ENCODE measurements at places on chromosomes 3 and 15.

DNA sequence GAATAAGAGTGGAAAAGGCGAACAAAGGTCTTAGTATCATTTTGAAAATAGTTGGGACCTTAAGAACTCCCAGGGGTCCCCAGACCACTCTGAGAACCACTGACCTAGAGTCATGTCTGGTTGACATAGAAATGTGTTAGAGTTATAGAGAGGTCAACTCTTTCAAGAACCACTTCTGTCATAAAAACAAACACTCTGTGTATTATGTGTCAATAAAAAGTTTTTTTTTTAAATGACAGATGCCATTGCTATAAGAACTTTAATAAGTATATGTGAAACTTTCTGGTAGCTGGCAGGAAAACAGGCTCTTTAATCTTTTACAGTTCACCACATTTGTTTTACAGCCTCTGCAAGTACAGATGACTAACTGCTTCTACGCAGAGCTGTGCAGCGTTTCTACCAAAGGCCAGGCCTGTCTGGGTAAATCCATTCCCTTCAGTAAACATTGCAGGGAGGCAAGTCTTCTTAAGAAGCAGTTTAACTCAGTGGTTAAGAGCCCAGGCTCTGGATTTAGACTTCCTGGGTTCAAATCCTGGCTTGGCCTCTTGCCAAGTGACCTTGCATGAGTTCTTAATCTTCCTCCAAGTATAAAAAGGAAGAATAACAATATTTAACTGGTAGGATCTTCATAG, 56.6 kb downstream of the RFTN1 start:
- no peak for DNase-seq

- DNase-seq = no peak
These were observed 605.4 kb downstream of the FGF12 start for GRCh38 chr3:192121923-192122322.

DNA sequence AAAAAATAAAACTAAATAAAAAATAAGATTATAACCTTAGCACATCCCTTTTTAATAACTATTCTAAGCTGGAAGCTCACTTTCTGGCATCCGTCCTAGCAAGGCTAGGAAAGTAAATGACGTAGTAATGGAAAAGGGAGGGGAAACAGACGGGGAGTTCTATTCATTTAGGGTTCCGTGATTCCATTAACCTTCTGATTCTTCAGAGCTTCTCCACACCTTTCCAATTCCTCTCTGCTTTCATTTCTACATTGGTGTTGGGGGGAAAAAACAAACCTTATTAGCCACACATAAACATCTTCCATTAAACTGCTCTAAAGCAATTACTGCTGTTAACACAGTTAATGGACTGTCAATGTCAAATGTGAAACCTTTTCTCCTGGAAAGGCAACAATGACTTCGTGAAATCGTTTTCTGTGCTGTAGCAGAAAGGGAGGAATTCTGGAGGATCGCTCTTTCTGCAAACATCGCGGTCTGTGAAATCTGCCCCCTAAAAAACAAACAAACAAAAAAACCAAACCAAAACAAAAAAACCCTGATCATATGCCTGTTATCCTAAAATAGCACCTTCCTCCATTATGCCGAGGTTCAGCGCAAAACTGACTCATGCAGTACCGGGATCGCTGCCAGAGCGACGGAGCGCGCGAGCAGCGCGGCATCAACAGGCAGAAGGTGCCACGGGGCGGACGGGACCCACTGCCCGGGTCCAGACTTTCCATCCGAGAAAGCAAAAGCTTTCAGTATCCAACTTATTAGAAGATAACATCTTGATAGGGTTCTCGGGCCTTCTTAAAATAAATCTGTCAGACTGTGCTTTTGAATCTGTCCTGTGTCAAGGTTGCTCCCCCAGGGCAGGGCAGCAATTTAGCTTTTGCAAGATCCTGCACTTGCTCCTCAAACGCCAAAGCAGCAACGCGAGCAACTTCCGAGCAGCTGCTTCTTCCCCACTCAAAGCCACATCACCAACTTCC, 156.2 kb downstream of the FGF12 start:
- DNase-seq = peak; percentile 3

DNA sequence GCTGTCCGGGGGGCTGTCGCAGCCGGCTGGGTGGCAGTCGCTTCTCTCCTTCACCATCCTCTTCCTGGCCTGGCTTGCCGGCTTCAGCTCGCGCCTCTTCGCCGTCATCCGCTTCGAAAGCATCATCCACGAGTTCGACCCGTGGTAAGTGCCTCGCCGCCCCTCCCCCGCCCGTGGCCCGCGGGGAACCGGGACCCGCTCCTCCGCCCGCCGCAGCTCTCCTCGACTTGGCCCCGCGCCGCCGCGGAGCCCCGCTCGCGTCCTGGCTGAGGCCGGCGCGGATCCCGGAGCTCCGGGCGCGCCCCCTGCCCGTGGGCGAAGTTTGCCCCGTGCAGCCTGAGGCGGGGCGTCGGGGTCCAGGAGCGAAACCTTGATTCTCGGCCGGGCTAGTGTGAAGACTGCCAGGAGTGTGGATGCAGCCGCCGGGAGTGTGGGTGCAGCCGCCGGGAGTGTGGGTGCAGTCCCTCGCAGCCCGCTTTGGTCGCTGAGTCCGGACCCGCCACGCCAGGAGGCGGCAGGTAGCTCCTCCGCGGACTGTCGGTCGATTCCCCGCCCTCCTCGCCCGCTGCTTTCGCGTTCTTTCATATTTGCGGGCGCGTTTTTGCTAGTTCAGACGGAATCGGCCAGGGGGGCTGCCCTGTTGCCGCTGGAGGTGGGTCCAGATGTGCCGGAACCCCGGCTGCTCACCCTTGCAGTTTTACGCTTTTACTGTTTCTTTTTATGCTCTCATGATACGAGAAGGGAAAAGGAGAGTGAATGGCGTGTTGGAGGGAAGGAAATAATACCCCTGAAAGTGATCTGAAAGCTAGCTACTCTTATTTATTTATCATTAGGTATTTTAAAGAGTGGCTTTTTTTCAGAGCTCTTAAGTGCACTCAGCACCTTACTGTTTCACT, 692 bp downstream of the STT3B start:
- peak; percentile 55 for DNase-seq

- no peak for DNase-seq
These were observed 29.7 kb downstream of the ACSBG1 start for GRCh38 chr15:78204351-78205309.

DNA sequence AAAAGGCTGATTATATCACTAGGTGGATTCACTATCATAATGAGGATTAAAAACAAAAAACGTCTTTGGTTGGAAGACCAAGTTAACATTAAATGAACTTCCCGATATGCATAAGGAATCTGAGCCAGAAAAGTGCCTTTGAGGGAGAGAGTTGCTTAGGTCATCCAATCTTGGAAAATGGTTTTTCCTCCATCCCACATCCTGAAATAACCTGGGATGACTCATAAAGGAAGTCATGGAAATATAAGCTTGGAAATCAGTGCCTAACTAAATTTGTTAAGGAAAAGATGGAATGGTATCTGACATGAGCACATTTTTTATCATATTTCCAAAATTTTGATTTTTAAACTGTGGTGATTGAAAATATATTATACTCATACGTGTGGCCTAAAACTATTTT, 66.0 kb downstream of the KBTBD8 start:
- DNase-seq = no peak

DNA sequence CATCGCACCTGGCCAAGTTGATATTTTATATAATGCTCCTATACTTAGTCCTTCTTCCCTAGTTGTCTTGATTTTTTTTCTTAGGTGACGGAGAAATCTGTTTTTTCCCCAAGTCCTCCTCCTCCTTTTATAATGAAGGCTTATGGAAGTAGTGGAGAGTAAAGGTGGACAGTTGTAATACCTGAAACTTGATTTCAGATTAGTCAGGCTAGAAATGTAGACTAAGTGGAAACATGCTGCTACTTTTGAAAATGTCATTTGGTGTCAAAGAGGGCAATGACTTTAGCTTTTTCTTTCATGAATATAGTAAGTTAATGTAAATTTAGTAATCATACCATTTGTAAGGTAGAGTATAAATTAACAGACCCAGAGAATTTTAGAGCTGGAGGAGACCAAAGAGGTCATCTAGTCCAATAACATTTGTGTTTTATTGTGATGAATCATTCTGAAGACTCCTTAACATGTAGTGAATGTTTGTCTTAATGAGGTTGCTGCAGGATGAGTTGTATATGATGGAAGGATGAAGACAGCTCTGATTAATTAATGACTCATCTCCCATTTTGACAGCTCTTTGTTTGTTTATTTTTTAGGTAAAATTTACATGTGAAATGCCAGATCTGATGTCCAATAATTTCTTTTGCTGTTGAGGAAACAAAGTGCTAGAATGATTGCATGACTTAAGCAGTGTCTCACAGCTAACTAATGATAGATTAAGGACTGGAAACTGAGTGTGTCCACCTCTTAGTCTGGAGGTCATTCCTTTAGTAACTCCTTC, 8.7 kb downstream of the CTDSPL2 start:
- DNase-seq = no peak

DNA sequence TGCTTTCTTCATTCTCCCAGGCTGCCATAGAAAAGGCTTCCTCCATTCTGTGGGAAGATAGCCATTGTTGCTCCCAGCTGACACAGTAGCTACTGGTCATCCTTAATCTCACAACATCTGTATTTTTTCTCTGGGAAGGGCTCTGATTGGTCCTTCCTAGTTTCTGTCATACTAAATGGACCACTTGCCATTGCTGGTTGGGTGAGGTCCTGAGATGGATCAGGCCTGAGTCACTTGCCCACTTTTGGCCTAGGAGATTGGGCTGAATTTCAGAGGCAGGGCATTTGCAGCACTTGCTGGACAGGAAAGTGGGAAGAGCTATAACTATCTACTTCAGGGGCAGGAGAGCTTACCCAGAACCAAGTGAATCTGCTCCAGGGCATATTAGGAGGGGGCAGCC, 106.5 kb upstream of the PROK2 start:
- no peak for DNase-seq

GRCh38 chr15:49379996-49380395, 43.0 kb upstream of the FGF7 start:
- peak; percentile 54 for DNase-seq

DNA sequence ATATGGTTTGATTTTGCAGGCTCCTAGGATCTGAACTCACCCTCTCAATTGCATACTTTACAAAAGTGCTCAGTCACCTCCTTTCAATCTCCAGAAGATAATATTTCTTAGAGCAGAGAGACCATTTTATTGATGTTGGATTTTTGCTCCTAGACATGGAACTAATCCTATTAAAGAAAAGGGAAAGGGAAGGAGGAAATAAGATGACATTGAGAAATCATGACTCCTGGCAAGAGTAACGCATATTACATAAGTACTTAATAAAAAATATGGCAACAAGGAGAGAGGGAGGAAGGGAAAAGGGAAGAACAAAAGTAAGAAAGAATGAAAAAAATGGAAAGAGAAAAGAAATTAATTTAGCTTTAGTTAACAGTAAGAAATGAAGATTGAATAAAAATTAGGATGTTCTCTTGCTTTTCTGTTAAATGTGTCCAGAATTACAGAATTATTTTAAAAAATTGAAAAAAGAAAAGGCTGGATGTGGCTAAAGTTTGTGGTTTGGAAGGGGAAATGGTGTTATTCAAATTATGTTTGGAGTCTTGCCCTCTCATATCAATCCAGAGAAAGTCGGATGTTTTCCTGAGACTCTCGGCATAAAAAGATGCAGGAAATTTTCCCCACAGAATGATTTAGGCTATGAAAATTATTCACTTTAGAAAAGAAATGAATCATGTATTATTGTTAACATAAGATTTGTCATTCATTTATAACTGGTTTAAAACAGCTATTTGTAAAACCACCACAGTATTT, 474.0 kb downstream of the FGF12 start:
- no peak for DNase-seq

GRCh38 chr3:66099541-66100065, 60.9 kb upstream of the MAGI1 start:
- no peak for DNase-seq

DNA sequence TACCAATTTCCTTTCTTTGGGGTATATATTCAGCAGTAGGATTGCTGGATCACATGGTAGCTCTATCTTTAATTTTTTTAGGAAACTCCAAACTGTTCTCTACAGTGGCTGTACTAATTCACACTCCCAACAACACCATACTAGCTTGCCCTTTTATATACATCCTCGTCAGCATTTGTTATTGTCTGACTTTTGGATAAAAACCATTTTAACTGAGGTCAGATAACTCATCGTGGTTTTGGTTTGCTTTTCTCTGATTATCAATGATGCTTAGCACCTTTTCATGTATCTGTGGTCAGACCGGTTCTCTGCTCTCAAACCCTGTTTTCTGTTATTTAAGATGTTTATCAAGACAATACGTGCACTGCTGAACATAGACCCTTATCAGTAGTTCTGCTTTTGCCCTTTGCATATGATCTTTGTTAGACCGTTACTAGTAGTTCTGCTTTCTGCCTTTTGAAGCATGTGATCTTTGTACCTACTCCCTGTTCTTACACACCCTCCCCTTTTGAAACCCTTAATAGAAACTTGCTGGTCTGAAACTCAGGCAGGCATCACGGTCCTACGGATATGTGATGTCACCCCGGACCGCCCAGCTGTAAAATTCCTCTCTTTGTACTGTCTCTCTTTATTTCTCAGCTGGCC, 474.3 kb downstream of the RSL24D1 start:
- peak; percentile 8 for DNase-seq

- peak; percentile 45 for DNase-seq
These were observed 45.9 kb upstream of the TMEM115 start for GRCh38 chr3:50405249-50405648.

GRCh38 chr3:190840146-190840545, 22.3 kb downstream of the GMNC start:
- peak; percentile 4 for DNase-seq

- peak; percentile 69 for DNase-seq
These were observed 24.0 kb downstream of the STX19 start for GRCh38 chr3:94004301-94004910.

GRCh38 chr3:185929192-185930151, 8.3 kb downstream of the TRA2B start:
- no peak for DNase-seq

GRCh38 chr3:12165909-12166308, 7.2 kb upstream of the TIMP4 start:
- no peak for DNase-seq

- DNase-seq = no peak
These were observed 730 bp downstream of the ZKSCAN7 start for GRCh38 chr3:44555723-44556122.

GRCh38 chr3:60046210-60046609, 996.4 kb upstream of the CFAP20DC start:
- DNase-seq = no peak

DNA sequence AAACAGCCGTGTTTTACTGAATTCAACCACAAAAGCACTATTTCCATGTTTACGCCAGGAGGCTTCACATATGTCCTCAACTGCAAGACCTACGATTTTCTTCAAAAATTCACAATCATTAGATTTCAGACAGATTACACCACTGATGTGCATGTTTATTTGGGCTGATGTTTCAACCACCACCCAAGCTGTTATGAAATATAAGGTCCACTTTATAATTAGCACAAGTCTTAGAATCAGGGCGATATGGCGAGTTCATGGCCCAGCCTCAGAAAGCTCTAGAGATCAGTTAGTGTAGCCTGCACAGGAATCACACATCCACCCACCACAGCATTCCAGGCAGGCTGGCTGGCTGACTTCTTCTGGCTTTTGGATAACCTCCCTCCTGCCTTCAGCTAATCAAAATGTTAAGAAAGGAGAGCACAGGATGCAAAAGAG, 15.4 kb downstream of the SH3BP5 start:
- no peak for DNase-seq
